ENCODE measurements at places on chromosomes 3 and 15.
A peak's percentile ranks its signal among the peaks of the same experiment; 100 is the strongest.

DNA sequence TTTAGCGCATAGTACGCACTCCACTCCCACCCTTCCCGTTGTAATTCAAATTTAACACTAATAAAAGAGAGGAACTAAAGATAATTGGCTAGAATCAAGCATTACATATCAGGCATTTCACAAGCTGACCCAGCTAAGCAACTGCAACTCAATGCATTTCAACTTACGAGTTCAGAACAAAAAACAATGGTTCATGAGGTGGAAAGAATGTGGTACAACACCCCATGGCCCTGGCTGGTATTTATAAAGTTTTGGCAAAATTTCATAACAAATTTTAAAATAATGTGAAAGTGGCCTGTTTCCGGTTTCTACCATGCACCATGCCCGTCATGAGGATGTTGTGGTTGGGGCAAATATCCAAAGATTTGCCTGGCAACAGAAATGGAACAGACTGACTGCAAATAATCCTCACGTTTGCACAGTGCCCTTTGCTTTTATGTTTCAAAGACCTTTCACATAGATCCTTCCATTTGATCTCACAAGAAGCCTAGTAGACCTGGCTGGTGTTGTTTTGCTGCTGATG, 455.3 kb upstream of the NR2F2 start:
- peak; percentile 22 for DNase-seq

DNA sequence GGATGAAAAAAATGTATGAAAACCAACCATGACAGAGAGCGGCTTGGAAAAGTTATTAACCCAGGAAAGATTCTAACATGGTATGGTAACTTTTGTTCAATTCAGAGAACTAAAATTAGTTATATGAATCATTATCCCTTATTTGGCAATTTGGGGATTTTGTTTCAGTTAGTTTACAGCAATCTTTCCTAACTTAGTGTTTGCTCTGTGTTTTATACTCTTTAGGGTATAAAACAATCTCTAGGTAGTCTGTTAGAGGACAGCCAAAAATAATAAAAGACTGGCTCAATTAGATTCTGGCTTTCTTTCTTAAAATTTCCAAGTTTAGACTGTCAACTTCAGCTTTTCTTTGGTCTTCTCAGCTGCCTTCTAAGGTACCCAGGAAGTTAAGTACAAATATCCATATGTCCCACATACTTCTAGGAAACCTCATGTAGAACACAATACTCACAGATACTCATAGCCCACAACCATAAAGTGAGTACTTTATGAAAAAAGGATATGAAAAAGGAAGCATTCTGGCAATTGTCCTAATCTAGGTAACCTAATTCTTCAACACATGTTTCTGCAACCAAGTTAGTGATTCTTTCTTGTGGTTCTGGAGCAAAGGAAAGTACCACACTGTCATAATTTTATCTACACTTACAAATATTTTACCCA, 849.3 kb downstream of the ROBO1 start:
- DNase-seq = no peak

DNA sequence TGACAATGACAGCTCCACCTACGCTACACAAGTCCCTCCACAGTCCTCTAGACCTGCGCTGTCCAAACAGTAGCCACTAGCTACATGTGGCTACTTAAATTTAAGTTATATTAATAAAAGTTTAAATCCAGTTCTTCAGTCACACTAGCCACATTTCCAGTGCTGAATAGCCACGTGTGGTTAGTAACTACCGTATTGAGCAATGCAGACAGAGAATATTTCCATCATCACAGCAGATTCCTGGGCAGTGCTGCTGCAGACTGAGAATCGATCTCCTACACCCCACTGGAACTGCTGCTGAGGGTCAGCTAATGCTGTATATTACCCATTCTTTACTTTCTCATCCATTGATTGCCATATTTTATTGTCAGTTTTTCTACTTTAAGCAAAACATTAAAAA, 40.9 kb downstream of the HDC start:
- no peak for DNase-seq

DNA sequence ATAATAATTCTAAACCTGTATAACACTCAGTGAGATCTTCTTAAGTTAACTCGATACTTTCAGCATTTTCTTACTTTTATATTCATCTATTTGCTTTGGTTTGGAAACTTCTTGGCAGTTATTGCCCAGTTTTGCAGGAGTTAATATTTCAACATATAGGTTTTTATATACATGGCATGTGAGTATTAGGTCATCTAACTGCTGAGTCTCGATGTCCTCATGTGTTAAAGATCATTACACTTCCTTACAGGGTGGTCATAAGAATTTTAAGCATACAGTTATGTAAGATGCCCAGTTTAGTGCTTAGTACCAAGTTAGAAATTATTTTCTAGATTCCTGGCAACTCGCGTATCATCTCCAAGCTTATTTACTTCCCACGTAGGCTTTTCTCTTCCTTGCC, 62.9 kb downstream of the TMEM39A start:
- no peak for DNase-seq

GRCh38 chr3:194984066-194984465, 286.9 kb downstream of the XXYLT1 start:
- DNase-seq = no peak

DNA sequence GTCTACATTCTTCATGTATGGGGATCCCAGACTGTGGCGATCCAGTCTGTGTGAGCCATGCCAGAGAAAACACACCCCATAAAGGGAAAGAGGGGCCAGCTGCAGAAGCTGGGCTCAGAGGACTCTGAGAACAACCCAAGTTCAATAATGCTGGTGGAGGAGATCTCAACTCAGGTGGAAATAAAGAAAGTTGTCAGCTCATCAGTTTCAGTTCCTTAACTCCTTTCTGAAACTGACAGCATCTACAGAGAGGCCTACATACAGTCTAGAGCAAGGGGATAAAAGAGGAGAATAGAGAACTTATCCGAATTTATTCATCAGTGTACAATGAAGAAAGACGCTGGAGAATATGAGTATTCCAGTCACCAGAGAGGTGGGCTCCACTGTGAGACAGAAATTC, 77.0 kb downstream of the NTRK3 start:
- no peak for DNase-seq

DNA sequence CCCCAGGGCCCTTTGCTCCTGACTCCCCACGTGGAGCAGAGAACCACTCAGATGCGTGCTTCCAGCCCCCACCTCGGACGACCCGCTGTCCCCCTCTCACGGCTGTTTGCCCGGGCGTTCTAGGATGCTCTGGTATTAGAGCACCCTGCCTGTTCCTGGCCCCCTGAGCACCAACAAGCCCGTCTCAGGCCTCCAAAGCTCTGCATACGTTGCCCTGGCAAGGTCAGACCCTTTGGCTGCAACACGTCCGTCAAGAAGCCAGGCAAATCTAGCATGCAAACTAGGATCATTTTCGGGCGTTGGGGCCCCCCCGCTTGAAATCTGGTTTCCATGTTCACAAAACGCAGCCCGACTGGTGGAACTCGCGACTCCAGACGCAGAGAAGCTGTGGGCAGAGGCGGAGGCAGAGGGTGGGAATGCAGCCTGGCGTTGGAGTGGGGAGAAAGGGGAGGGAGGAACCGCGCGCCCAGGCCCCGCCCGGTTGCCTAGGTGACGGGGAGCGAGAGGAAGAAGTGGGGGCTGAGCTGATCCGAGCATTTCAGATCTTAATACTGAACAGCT, 86.2 kb upstream of the PIAS1 start:
- DNase-seq = peak; percentile 49

DNA sequence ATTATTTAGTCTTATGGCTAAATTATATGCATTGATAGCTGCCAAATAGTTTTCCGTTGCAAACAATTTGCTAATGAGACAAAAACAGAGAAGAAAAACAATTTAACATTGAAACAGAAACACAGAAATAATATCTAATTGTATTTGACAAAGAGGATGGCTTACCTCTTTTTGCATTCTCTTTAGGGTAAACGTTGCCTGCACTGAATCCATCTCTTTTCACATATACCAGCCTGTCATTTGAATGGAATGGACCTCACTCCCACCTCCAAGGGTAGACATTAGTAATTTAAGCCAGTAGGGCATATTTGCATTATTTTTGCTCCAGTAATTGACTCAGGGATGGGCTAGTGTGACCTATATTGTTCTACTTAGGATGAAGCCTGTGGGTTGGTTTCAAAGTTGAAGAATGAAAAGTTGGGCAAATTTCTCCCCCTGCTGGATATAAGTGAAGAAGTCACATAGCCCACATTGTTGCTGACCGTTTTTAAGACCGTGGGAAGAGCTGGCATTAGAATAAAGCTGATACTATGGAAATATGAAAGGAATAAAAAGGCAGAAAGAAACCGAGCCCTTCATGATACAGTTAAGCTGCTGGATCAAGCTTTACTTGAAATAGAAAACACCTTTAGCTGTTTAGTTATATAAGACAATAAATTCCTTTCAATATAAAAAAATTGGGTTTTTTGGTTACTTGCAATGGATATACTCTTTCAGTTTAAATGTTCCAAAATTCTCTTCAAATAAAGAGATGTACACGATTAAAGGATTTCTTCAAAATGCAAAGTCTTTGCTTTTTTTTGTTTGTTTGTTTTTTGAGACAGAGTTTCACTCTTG, 26.9 kb downstream of the PIERCE2 start:
- DNase-seq = peak; percentile 53

DNA sequence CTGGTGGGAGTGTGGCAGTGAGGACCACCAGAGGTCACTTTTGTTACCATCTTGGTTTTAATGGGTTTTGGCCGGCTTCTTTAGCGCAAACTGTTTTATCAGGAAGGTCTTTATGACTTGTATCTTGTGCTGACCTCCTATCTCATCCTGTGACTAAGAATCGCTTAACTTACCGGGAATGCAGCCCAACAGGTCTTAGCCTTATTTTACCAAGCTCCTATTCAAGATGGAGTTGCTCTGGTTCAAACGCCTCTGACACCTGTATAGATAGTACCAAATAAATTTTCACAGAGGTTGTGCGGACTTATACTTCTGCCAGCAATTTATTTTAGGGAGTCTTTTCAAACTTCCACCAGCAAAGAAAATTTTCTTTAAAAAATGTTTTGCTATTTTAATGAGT, 13.6 kb upstream of the SLCO3A1 start:
- no peak for DNase-seq

All from A172 (cell line).